ENCODE measurements at places on chromosomes 3 and 15. TPM values are rescaled to one million over a fixed set of nuclear protein-coding genes. Genes with fewer than 3 reads are reported as not detected.

Gene SYNM
- total RNA-seq = 0.21 TPM

Gene DUOXA2
- total RNA-seq = not detected

- DNase-seq = no peak
These were observed 9.0 kb downstream of the MIX23 start for GRCh38 chr3:122374034-122374433.

DNA sequence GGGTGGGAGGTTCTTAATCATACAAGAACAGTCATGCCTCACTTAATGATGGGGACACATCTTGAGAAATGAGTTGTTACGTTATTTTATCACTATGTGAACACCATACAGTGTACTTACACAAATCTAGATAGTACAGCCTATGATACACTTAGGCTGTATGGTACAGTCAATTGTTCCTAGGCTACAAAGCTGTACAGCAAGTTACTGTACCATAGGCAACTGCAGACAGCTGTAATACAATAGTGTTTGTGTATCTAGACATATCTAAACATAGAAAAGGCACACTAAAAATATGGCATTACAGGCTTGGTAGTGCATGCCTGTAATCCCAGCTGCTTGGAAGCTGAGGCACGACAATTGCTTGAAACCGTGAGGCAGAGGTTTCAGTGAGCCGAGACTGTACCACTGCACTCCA is 55.7 kb upstream of the PLXND1 start:
- no peak for DNase-seq

DNA sequence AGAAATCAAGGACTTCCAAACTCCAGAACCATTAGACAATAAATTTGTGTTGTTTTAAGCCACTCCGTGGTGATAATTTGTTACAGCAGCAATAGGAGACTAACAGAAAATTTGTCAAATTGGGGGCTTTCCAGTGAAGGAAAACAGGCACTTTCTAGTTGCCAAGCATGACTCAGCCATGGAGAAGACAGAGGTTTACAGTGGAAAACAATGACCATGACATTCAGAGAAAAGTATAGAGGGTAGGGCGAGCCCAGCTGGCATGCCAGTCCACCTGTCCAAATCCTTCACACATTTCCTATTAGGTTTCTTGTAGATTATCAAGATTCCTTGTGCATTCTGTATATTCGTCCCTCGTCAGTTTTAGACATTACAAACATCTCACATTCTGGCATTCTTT is 24.9 kb downstream of the SLCO2A1 start:
- DNase-seq = no peak

- no peak for DNase-seq
These were observed 36.5 kb downstream of the FAM98B start for GRCh38 chr15:38490242-38490922.
